Progenitor cell of endocrine pancreas (in vitro differentiated cells): ENCODE measurements at places on chromosomes 11 and 22.
A peak's percentile ranks its signal among the peaks of the same experiment; 100 is the strongest.

DNA sequence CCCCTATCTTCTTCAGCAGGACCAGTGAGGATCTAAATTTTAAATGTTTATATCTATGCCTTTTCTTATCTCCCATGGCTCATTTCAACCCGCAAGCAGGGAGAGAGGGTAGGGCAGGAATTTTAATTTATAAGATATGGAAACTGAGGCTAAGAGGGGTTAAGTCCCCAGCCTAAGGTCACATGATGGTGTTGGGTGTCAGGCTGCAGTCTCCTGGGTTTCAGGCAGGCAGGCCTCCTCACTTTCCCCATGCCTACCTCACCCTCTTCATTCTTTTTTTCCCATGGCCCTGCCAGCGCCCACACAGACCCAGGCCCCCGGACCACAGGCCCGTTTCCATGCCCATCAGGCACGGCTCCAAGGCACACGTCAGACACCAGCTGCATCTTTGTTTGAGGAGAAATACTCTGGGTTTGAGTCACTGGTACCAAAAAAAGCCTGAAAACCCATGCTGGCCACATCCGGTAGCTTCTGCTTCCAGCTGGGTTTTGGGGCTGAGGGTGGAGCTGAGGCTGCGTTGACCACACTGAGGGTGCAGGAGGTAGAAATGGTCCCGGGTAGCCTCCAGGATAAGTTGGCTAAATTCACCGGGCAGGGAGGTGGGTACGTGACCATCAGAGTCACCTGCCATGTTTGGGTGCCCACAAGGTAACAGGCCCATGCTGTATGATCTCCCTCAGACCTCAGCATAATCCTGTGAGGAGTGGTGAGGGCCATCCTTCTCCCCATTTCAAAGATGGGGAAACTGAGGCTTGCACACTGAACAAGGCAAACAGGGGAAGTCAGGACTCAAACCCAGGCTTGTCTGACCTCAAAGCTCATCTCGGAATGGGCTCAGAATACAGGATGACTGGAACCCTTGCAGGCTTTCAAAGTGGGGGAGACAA is 7.5 kb downstream of the CRYBB1 start:
- H3K4me3 ChIP-seq: no peak overlapping the region
- no peak for DNase-seq
- peaks cover 34% of the 10 kb centered on the region for H3K27me3 ChIP-seq
- H3K36me3 ChIP-seq: no peaks in the 10 kb centered on the region

DNA sequence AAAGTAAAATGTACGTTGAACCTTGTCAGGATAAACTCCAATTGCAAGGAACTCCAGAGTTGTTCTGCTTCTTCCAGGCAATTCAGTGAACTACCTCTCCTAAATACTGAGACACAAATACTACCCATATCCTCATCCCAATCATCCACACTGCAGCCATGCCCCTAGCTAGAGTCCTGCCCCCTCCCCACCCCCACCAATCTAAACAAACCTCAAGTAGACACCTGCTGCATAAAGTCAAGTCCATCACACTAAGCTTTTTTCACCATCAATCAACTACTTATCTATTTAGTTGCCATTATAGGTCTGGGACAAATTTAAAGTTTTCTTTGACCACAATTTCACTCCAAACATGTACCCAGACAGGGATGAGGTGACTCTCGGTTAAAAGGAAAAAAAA is 93.2 kb upstream of the APOA1 start:
- no peak for DNase-seq
- peaks cover 35% of the 10 kb centered on the region for H3K4me1 ChIP-seq
- H3K36me3 ChIP-seq: peaks cover 11% of the 10 kb centered on the region
- peak overlapping the region; percentile 33 for H3K27ac ChIP-seq
- H3K4me3 ChIP-seq: no peak overlapping the region

DNA sequence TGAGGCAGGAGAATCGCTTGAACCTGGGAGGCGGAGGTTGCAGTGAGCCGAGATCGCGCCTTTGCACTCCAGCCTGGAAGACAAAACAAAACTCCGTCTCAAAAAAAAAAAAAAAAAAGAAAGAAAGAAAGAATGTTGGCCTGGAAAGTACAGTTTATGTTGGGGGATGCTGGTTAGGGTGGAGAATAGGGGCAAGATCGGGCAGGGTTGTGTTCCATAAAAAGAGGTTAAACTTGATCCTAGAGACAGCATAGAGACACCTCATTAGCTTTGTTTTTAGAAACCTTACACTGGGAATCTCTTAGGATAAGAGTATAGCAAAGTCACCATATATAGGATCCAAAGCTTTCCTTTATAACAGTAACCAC is 1.9 kb upstream of the FTH1 start:
- H3K27ac ChIP-seq: no peak overlapping the region
- no peak for DNase-seq
- peak overlapping the region; percentile 37 for H3K4me3 ChIP-seq
- peaks cover 54% of the 10 kb centered on the region for H3K4me1 ChIP-seq

- H3K36me3 ChIP-seq: peaks cover 6% of the 10 kb centered on the region
- H3K27me3 ChIP-seq: no peaks in the 10 kb centered on the region
- no peak for DNase-seq
- H3K27ac ChIP-seq: peak overlapping the region; percentile 99
- H3K4me3 ChIP-seq: peak overlapping the region; percentile 97
These were observed 1.4 kb upstream of the NXF1 start for GRCh38 chr11:62806611-62807121.

DNA sequence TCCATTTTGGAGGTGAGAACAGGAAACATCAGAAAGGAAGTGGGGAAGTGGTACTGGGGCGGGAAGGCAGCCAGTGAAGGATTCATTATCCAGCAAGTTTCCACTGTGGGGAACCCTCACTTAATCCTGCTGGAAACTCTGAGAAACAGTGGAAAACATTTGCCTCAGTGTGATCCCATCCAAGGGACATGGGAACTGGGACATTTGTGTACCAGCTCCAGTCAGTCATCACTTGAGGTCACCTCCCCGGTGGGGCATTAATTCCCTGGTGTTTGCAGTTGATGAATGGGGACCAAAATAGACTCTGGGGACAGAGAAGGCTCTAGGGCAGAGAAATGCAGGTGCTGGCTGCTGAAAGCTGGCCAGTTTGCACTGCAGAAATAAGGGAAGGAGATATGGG is 599.9 kb downstream of the BUD13 start:
- peaks cover 2% of the 10 kb centered on the region for H3K4me1 ChIP-seq
- no peak overlapping the region for H3K27ac ChIP-seq
- H3K27me3 ChIP-seq: peaks cover 57% of the 10 kb centered on the region
- no peak for DNase-seq
- H3K4me3 ChIP-seq: no peak overlapping the region

DNA sequence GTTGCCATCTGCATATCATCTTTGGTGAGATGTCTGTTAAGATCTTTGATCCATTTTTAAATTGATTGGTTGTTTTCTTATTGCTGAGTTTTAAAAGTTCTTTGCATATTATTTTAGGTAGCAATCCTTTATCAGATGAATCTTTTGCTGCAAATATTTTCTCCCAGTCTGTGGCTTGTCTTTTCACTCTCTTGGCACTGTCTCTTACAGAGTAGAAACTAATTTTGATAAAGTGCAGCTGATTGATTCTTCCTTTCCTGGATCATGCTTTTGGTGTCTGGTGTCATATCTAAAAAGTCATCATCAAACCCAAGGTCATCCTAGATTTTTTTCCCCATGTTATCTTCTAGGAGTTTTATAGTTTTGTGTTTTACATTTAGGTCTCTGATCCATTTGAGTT is 112.6 kb downstream of the NAT10 start:
- H3K4me1 ChIP-seq: peaks cover 9% of the 10 kb centered on the region
- H3K27ac ChIP-seq: no peak overlapping the region
- no peak overlapping the region for H3K4me3 ChIP-seq
- no peak for DNase-seq
- no peaks in the 10 kb centered on the region for H3K27me3 ChIP-seq
- H3K36me3 ChIP-seq: no peaks in the 10 kb centered on the region

- H3K27me3 ChIP-seq: peaks cover 19% of the 10 kb centered on the region
- no peaks in the 10 kb centered on the region for H3K4me1 ChIP-seq
- peaks cover 4% of the 10 kb centered on the region for H3K36me3 ChIP-seq
- peak; percentile 86 for DNase-seq
These were observed 11.0 kb downstream of the CRELD2 start for GRCh38 chr22:49929211-49929979.

DNA sequence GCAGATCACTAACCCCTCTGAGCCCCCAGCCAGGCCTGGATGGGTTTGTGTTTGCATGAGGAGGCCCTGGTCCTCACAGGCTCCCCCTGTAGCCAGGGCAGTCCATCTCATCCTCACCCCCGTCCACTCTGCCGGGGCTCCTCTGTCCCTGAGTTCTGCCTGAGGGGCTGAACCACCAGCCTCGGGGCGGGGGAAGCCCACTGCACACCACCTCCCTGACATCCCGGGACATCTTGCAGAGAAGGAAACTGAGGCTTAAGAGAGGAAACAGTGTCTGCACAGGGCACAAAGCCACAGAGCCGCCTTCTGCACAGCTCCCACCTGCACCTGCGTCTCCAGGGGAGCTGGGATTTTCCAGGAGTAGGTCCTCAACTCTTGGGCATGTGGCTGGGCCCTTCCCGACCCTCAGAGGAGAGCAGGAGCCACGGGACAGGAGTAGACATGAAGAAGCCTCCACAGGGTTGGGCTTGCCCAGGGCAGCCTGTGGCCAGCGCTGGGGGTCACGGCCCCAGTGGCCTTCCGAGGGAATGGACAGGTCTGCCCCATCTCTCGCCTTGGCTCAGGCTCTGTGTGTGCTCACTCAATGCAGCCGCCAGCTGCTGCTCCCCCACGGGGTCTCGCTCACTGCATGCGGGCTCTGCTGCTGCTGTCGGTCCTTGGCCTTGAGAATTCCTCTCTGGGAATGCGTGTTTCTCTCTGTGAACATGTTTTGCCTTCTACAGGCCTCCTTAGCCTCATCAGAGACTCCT is 45.4 kb upstream of the CCDC188 start:
- DNase-seq: no peak
- H3K4me3 ChIP-seq: no peak overlapping the region
- no peaks in the 10 kb centered on the region for H3K36me3 ChIP-seq
- H3K27ac ChIP-seq: no peak overlapping the region
- no peaks in the 10 kb centered on the region for H3K27me3 ChIP-seq

GRCh38 chr11:27312110-27312509 is 50.9 kb downstream of the CCDC34 start:
- H3K27me3 ChIP-seq: no peaks in the 10 kb centered on the region
- DNase-seq: no peak
- H3K36me3 ChIP-seq: no peaks in the 10 kb centered on the region
- H3K4me1 ChIP-seq: peaks cover 20% of the 10 kb centered on the region
- no peak overlapping the region for H3K4me3 ChIP-seq

GRCh38 chr11:20160425-20161229 is at the start of gene DBX1:
TSS of gene DBX1 (minus strand) at chr11:20160475. CDS start at chr11:20160324, 151 bp downstream.
- no peak within 1 kb of the TSS for H3K4me3 ChIP-seq
- no peaks in the 10 kb centered on the region for H3K36me3 ChIP-seq
- no peak for DNase-seq
- no peak within 1 kb of the TSS for H3K27ac ChIP-seq

DNA sequence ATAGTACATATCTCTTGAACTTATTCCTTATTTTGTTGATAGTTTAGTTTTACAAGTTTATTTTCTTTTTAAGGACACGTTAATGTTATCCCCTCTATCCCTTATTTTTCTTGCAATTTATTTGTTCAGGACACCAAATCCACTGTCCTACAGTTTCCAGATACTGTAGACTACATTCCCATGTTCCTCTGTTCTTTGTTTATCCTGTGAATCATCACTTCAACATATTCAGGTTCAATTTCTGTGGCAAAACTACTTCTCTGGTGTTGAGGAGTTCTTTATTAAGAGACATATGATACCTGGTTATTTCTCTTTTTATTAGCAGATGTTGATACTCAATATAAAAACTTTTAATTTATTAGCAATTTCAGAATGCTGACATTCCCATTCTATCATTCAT is 72.8 kb upstream of the CLNS1A start:
- H3K36me3 ChIP-seq: peaks cover 12% of the 10 kb centered on the region
- peaks cover 2% of the 10 kb centered on the region for H3K4me1 ChIP-seq
- no peak overlapping the region for H3K4me3 ChIP-seq
- peak overlapping the region; percentile 6 for H3K27ac ChIP-seq
- no peaks in the 10 kb centered on the region for H3K27me3 ChIP-seq

GRCh38 chr11:70762810-70763209 is 364.5 kb downstream of the CTTN start:
- H3K4me1 ChIP-seq: no peaks in the 10 kb centered on the region
- no peak for DNase-seq
- no peak overlapping the region for H3K27ac ChIP-seq
- H3K4me3 ChIP-seq: no peak overlapping the region
- no peaks in the 10 kb centered on the region for H3K27me3 ChIP-seq
- peaks cover 11% of the 10 kb centered on the region for H3K36me3 ChIP-seq

- no peak overlapping the region for H3K27ac ChIP-seq
- peaks cover 38% of the 10 kb centered on the region for H3K4me1 ChIP-seq
- peaks cover 4% of the 10 kb centered on the region for H3K27me3 ChIP-seq
- H3K4me3 ChIP-seq: no peak overlapping the region
- H3K36me3 ChIP-seq: no peaks in the 10 kb centered on the region
These were observed 64.0 kb downstream of the SCN3B start for GRCh38 chr11:123590296-123590912.

DNA sequence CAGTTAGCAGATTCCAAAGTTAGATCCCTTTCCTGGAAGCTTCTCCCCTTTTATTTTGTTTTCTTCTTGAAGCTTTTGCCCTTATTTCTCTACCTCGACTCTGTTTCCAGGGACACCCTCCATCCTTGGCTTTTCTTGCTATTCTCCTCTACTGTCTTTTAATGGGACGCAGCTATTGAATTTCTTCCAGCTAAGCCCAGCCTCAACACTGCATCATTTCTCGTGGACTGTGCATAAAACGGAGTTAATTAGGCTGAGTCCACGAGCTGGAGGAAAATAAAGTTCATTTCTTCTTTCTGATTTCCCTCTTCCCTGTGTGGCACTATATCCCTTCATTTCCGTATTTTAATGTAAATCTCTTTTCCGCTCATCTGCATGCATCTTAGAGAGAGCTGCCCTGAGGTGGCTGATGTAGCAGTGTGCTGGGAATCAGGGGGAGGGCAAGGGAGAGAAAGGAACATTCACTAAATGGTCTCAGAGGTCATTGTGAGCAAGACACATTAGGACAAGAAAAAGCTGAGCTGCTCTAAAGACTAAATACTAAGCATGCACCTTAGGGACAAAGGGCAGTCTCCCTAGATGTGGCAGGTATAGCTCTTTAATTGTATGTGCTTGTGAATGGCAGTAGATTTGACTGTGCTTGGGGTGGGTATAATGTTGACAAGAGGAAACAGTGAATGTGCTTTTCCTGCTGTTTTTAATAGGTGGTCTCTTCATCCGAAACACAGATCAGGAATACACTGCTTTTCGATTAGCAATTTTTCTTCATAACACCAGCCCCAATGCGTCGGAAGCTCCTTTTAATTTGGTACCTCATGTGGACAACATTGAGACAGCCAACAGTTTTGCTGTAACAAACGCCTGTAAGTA is 1.9 kb downstream of the GRIA4 start:
- no peak overlapping the region for H3K4me3 ChIP-seq
- no peak for DNase-seq
- H3K36me3 ChIP-seq: no peaks in the 10 kb centered on the region
- peaks cover 18% of the 10 kb centered on the region for H3K4me1 ChIP-seq
- peaks cover 58% of the 10 kb centered on the region for H3K27me3 ChIP-seq

- H3K36me3 ChIP-seq: no peaks in the 10 kb centered on the region
- DNase-seq: no peak
- H3K27me3 ChIP-seq: no peaks in the 10 kb centered on the region
- H3K4me1 ChIP-seq: peaks cover 8% of the 10 kb centered on the region
- no peak overlapping the region for H3K27ac ChIP-seq
- no peak overlapping the region for H3K4me3 ChIP-seq
These were observed 66.0 kb upstream of the TIMP3 start for GRCh38 chr22:32735526-32735925.

- no peak overlapping the region for H3K4me3 ChIP-seq
- H3K27me3 ChIP-seq: no peaks in the 10 kb centered on the region
- peaks cover 25% of the 10 kb centered on the region for H3K36me3 ChIP-seq
- H3K4me1 ChIP-seq: no peaks in the 10 kb centered on the region
- no peak overlapping the region for H3K27ac ChIP-seq
- no peak for DNase-seq
These were observed 15.0 kb upstream of the PPP6R3 start for GRCh38 chr11:68445531-68446035.
